ENCODE measurements at places on chromosomes 7 and 10.

- no peak for DNase-seq
These were observed 49.6 kb upstream of the CAV2 start for GRCh38 chr7:116449950-116450349.

DNA sequence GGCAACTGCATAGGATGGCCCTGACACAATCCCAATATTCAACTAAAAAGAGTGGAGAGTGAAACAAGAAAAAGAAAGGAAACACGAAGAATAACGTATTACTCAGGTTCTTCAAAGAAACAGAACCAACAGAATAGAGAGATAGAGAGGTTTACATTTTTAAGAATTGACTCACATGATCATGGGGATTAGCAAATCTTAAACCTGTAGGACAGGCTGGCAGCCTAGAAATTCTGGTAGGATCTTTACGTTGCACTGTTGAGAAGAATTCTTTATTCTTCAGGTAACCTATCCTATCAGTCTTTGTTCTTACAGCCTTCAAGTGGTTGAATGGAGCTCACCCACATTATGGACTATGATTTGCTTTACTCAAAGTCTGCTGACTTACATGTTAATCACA, 103.9 kb downstream of the AASS start:
- no peak for DNase-seq

- no peak for DNase-seq
These were observed 182.1 kb downstream of the ARID5B start for GRCh38 chr10:62083412-62084267.

- no peak for DNase-seq
These were observed 131.4 kb upstream of the AGR3 start for GRCh38 chr7:17013204-17013603.

DNA sequence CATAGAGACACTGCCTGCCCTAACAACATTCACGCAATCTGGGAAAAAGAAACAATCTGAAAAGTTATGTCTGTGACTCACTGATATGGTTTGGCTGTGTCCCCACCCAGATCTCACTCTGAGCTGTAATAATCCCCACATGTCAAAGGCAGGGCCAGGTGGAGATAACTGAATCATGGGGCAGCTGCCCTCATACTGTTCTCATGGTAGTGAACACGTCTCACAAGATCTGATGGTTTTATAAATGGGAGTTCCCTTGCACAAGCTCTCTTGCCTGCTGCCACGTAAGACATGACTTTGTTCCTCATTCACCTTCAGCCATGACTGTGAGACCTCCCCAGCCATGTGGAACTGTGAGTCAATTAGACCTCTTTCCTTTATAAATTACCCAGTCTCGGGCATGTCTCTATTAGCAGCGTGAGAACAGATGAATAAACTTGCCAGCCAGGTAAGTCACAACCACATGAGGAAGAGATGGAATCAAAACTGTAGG, 341.5 kb upstream of the AOAH start:
- DNase-seq, result no peak

Data from NT2/D1 (cell line).